ENCODE measurements at places on chromosomes 6 and 20.

GRCh38 chr6:55017555-55018300 lies 156.6 kb upstream of the HCRTR2 start:
- no peak for DNase-seq

DNA sequence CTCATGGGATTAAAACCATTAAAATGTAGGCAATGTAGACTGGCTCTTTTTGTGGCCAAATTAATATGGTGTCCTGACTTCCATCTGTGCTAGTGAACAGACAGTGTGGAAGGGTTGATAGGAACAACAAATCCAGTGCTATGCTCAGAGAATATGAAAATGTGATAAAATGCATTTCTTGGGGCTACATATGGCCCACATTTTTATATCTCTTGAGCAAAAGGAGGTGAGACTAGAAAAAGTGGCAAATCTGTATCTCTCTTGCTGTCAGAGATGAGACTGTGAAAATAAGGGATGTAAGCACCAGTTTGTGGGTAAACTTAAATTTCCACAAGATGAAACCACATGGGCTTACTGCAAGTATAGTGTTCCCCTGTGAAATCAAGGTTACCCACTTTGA lies 162.1 kb downstream of the PHF3 start:
- DNase-seq = no peak

- DNase-seq = no peak
These were observed 196.5 kb downstream of the SLC24A3 start for GRCh38 chr20:19408971-19409370.

- DNase-seq = no peak
These were observed 43.9 kb downstream of the BCAS1 start for GRCh38 chr20:54026295-54027064.

DNA sequence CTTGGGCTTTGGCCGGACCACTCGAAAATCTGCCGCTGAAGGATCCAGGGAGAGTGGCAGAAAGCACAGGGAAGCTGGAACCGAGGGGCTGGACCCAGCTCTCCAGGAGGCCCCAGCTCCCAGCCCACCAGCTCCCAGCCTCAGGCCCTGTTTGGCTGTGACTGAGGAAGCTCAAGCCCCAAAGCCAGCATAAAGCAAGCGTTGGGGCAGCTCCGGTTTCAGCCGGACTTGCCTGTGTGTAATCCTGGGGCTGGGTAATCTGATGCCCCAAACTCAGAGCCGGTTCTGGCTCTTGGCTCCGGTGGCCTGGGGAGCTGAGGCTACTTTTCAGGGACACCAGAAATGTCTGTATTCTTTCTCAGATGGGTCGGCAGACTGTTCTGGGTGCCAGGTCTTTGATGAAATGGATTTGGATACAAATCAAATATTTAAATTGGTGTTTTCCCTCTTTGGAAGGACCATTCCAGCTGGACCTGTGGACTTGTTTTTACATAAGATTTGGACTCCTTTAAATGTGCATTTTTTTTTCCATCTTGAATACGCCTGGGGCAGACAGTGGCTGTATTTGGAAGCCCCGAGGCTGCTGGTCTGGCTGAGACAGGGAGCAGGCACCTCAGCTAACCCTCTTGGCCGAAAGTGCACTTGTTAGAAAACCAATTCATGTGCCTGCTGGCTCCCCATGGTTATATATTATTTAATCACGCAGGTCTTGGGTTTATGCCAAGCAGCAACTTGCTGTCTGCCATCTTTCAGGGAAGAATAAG lies 29.7 kb downstream of the RPP40 start:
- DNase-seq = no peak

Data from cortex of kidney (tissue), 1 donor.